ENCODE measurements at places on chromosomes 4 and X.

GRCh38 chrX:82208975-82209374, 1007.1 kb downstream of the SH3BGRL start:
- no peaks in the 10 kb centered on the region for H3K27me3 ChIP-seq
- H3K4me3 ChIP-seq = no peak overlapping the region
- no peaks in the 10 kb centered on the region for H3K4me1 ChIP-seq
- H3K36me3 ChIP-seq = no peaks in the 10 kb centered on the region

GRCh38 chr4:145589916-145590702, 29.1 kb upstream of the MMAA start:
- no peaks in the 10 kb centered on the region for H3K36me3 ChIP-seq
- no peak overlapping the region for H3K4me3 ChIP-seq
- no peaks in the 10 kb centered on the region for H3K27me3 ChIP-seq
- H3K4me1 ChIP-seq = no peaks in the 10 kb centered on the region
- DNase-seq = no peak

DNA sequence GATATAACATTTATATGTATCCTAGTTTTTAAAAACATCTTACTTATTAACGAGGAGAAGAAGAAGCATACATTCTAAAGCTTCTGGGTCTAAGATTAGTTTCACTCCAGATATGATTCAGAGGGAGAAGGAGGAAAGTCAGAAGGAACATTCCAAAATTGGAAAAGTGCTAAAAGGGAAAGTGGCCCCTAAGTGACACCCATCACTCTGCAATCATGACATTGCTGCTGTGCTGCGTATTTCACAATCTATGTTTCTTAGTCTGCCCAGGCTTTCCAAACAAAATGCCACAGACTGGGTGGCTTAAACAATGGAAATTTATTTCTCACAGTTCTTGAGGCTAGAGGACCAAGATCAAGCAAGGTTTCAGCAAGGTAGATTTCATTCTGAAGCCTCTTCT, 72.5 kb upstream of the ATOH1 start:
- H3K27me3 ChIP-seq = no peaks in the 10 kb centered on the region
- H3K4me3 ChIP-seq = no peak overlapping the region
- no peak for DNase-seq
- H3K27ac ChIP-seq = no peak overlapping the region
- no peaks in the 10 kb centered on the region for H3K4me1 ChIP-seq

GRCh38 chrX:123171781-123172180, 12.3 kb upstream of the GRIA3 start:
- no peaks in the 10 kb centered on the region for H3K4me1 ChIP-seq
- DNase-seq = no peak
- no peaks in the 10 kb centered on the region for H3K36me3 ChIP-seq
- H3K27me3 ChIP-seq = peaks cover 2% of the 10 kb centered on the region
- no peak overlapping the region for H3K4me3 ChIP-seq

- no peaks in the 10 kb centered on the region for H3K36me3 ChIP-seq
- no peak overlapping the region for H3K27ac ChIP-seq
- DNase-seq = no peak
- H3K4me1 ChIP-seq = no peaks in the 10 kb centered on the region
- peaks cover 24% of the 10 kb centered on the region for H3K27me3 ChIP-seq
Observed at GRCh38 chrX:19840899-19841648, 46.3 kb downstream of the SH3KBP1 start.

Measured in muscle of leg (tissue), 16 donors.